Thoracic aorta (tissue), 2 donors: ENCODE measurements at places on chromosomes 11 and 22. TPM values are rescaled to one million over a fixed set of nuclear protein-coding genes. Genes with fewer than 3 reads are reported as not detected.

GRCh38 chr11:33475993-33476392 lies 218.8 kb downstream of the HIPK3 start:
- no peak for DNase-seq
- H3K4me3 ChIP-seq = no peak overlapping the region
- no peaks in the 10 kb centered on the region for H3K4me1 ChIP-seq
- H3K27me3 ChIP-seq = no peaks in the 10 kb centered on the region

GRCh38 chr11:66986178-66986545 lies 11.1 kb downstream of the C11orf86 start:
- no peak for DNase-seq
- H3K36me3 ChIP-seq = no peaks in the 10 kb centered on the region
- peak overlapping the region; percentile 2 for H3K27ac ChIP-seq
- no peak overlapping the region for H3K4me3 ChIP-seq

DNA sequence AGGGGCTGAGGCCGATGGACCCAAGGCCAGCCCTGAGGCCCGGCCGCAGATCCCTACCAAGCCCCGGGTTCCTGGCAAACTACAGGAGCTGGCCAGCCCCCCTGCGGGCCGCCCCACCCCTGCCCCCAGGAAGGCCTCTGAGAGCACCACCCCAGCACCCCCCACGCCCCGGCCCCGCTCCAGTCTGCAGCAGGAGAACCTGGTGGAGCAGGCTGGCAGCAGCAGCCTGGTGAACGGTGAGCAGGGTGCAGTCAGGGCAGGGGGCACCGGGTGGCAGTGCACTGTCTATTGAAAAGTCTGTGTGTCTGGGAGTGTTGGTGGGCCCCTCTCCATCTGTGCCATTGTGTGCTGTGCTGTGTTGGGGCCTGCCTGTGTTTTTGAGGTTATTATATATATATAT lies 16.1 kb downstream of the MICALL1 start:
- no peak overlapping the region for H3K27ac ChIP-seq
- H3K4me3 ChIP-seq = no peak overlapping the region
- H3K27me3 ChIP-seq = no peaks in the 10 kb centered on the region
- H3K36me3 ChIP-seq = peaks cover 67% of the 10 kb centered on the region
- DNase-seq = no peak
- H3K4me1 ChIP-seq = no peaks in the 10 kb centered on the region

DNA sequence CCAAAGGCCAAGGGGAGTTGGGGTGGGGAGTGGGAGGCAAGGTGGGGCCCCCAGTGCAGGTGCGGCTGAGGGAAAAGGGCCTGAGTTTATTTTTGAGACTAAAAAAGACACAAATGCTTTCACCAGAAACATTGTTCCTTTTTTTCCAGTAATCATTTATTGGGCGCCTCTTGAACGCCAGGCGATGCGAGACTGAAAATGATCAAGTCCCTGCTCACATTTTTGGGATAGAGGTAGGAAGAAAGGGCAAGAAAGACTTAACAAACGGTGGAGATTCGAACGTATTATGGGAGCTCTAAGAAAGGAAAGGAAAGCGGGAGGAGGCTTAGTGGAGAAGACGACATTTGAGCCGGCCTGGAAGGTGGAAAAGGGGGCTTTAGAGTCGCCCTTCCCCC lies 796 bp upstream of the SF3B2 start:
- H3K27me3 ChIP-seq = no peaks in the 10 kb centered on the region
- peaks cover 19% of the 10 kb centered on the region for H3K36me3 ChIP-seq
- peak overlapping the region; percentile 74 for H3K27ac ChIP-seq
- H3K4me1 ChIP-seq = peaks cover 14% of the 10 kb centered on the region
- H3K4me3 ChIP-seq = peak overlapping the region; percentile 96

DNA sequence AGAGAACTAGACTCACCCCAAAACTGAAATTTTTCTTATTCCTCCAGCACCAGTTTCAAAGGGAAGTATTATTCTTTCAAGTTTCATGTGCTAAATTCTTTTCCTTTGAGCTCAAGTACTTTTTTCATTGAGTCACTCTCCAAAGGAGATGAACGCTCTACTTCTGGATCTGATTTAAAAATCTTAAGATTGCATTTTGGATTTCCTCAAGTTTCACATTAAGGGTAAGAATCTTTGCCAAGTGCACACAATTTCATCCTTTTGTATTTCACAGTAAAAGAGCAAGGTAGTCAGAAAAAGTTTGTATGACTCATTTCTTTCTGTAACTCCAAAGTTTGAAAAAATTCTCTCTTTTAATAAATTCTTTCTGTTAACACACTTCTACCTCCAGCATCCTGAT lies 435.5 kb downstream of the RAB38 start:
- no peaks in the 10 kb centered on the region for H3K36me3 ChIP-seq
- H3K27ac ChIP-seq = no peak overlapping the region
- H3K4me3 ChIP-seq = no peak overlapping the region

GRCh38 chr11:20621679-20622078 lies 22.3 kb downstream of the SLC6A5 start:
- no peaks in the 10 kb centered on the region for H3K36me3 ChIP-seq
- no peak for DNase-seq
- H3K27ac ChIP-seq = no peak overlapping the region
- H3K4me1 ChIP-seq = no peaks in the 10 kb centered on the region

GRCh38 chr11:59755701-59756557 lies 753 bp downstream of the STX3 start:
- H3K36me3 ChIP-seq = no peaks in the 10 kb centered on the region
- peak overlapping the region; percentile 99 for H3K4me3 ChIP-seq
- DNase-seq = peak; percentile 52
- H3K27me3 ChIP-seq = no peaks in the 10 kb centered on the region

- H3K27me3 ChIP-seq = no peaks in the 10 kb centered on the region
- no peak overlapping the region for H3K4me3 ChIP-seq
- H3K36me3 ChIP-seq = no peaks in the 10 kb centered on the region
These were observed 37.5 kb upstream of the SLC6A5 start for GRCh38 chr11:20561915-20562314.

DNA sequence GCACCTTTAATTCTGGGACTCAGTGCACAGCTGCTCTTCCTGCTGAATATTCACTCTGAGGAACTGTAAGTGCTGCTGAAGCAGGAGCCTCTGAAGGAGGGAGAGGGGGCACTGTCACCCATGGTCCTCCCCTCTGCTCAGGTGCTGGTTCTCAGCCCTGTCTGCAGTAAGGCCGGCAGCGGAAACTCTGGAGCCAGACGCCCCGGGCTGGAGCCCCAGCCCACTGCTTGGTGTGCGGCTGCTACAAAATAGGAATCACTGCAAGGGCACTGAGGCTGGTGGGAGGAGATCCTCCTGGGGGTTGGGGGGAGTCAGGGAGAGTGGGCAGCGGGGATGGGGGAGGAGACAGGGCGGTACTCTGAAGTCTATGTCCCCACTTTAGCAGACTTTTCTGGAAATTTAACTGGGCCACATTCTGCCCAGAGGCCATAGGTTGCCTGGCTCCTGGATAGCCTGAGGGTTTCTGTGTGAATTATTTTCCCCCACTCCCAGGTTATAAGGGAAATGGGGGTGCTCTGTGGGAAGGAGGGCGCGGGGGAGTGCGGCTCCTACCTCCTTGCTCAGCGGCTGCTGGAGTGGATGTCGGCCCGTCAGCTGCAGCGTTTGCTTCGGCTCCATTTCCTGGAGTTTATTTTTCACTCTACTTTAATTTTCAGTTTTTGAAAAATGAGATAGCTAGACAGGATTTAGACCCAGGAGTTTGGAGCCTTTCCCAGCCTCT lies 33.6 kb downstream of the TBC1D22A start:
- peaks cover 28% of the 10 kb centered on the region for H3K36me3 ChIP-seq
- no peaks in the 10 kb centered on the region for H3K27me3 ChIP-seq
- no peak overlapping the region for H3K4me3 ChIP-seq
- H3K4me1 ChIP-seq = peaks cover 15% of the 10 kb centered on the region

Gene C22orf31
- total RNA-seq = not detected

Gene CHADL
- total RNA-seq = 4.9 TPM

Gene CLCF1
- 27.1 TPM for total RNA-seq

Gene KRTAP5-9
- total RNA-seq = not detected

Gene CASP5
- total RNA-seq = not detected

Gene SCUBE2
- 1.2 TPM for total RNA-seq
